ENCODE measurements at places on chromosomes 7 and 10.
A peak's percentile ranks its signal among the peaks of the same experiment; 100 is the strongest.

- DNase-seq = peak; percentile 99
These were observed 87.2 kb upstream of the DUSP5 start for GRCh38 chr10:110410329-110411046.

DNA sequence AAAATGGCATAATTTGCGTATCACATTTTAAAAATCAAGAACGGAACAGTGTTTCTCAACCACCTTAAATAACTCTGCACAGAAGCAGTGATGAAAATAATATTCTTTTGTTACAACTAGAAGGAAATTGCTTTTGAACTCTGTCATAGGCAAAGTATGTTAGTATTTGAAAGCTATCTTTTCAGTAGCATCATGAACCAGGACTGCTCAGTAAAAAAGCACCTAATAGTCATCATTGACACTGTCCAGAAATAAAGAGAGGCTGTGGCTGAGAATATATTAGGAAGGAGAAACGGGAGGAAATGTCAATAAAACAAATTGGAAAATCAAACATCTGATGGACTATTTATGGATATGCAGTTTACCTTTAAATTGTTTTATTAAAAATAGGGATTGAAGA is 237.2 kb upstream of the AKR1E2 start:
- peak; percentile 30 for DNase-seq

GRCh38 chr7:148374396-148375259 is 215.9 kb upstream of the C7orf33 start:
- no peak for DNase-seq

GRCh38 chr10:88039496-88040200 is 176.2 kb downstream of the PTEN start:
- DNase-seq = peak; percentile 76

DNA sequence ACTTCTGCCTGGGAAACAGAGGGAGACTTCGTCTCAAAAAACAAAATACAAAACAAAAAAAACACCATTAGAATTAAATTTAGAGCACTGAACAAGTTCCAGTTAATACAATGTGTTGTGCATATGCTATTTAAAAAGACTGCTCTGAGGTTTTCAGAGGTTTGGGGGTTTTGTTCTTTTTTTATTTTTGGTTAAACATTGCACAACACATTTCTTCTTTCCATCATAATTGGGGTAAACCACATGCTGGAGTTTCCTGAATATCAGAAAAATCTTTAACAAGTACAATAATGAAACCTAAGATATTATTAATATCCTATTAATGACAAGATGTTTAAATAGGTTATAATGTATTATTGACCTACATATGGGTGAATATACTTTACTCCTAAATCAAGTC is 26.3 kb downstream of the IGF2BP3 start:
- no peak for DNase-seq

GRCh38 chr10:62029401-62029800 is 127.9 kb downstream of the ARID5B start:
- no peak for DNase-seq

DNA sequence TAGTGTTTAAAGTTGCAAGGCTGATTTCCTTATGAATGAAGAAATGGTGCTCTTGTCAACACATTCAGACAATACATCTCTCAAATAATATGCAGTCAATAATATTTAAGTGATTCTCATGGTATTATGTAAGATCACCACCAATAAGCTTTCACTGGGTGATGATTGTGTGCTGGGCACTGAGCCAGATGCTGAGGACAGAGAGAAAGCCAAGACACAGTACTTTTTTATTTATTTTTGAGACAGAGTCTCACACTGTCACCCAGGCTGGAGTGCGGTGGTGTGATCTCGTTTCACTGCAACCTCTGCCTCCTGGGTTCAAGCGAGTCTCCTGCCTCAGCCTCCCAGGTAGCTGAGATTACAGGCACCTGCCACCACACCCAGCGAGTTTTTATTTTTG is 130.6 kb upstream of the LSM8 start:
- DNase-seq = no peak

DNA sequence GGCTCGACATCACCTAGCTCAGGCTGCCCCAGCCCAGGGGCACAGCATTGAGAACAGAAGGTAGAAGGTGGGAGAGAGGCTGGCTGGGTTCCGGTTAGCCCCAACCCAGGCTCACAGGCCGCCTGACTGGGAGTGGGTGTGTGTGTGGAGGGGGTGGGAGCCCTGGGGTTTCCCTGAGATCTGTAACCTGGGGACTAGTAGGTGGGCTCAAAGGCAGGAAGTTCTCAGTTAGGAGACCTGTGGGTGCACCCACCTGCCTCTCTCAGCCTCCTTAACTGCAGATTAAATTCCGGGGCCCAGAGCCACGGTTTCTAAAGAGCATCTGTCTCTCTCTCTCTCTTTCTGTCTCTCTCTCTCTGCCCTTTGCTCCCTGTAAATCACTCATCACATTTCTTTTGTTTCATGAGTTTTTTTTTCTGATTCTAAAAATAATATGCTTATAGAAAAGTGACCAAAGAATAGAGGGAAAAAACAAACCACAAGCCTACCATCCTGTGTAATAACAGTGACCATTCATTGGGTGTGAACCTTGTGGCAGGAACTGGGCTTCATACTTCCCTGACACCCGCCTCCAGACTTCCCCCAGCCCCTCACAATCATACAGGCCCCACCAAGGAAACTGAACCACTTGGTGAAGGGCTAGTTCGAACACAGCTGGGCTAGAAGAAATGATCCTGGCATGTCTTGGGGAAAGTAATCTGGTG is 83.4 kb upstream of the SMNDC1 start:
- no peak for DNase-seq

- no peak for DNase-seq
These were observed 169.3 kb downstream of the LCOR start for GRCh38 chr10:97001183-97001991.

GRCh38 chr10:124482236-124482800 is 20.7 kb downstream of the LHPP start:
- no peak for DNase-seq

GRCh38 chr10:1558906-1559305 is 178.4 kb downstream of the ADARB2 start:
- no peak for DNase-seq

DNA sequence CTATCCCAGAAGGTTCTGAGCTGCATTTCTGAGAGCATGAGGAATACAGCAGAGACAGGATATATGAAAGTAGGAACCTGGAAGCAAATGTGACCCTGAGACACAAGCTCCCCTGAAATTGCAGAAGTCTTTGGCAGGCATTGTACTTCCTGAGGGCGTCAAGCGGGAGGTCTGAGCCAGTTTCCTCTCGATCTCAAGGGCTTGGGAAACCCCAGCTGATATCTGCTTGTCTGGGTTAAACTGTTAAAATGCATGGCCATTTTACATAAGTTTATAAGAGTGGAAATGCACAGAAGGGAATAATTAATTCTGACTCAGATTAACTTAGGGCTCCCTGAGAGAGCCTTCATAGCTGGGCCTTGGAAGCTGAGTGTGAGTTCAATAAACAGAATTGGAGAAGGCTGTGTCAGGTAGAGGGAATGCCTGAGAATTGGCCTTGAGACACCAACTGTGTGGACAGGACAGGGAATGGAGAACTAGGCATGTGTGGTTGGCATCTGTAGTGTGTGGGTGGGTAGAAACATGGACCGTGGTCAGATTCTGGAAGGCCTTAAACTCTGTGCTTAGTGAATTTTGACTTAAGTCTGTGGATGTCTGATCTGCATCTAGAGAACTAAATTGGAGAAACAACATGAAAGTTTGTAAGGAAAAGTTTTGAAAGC is 53.3 kb downstream of the WIPF3 start:
- DNase-seq = no peak

- DNase-seq = peak; percentile 100
These were observed 90.9 kb upstream of the SMNDC1 start for GRCh38 chr10:110395350-110396283.

DNA sequence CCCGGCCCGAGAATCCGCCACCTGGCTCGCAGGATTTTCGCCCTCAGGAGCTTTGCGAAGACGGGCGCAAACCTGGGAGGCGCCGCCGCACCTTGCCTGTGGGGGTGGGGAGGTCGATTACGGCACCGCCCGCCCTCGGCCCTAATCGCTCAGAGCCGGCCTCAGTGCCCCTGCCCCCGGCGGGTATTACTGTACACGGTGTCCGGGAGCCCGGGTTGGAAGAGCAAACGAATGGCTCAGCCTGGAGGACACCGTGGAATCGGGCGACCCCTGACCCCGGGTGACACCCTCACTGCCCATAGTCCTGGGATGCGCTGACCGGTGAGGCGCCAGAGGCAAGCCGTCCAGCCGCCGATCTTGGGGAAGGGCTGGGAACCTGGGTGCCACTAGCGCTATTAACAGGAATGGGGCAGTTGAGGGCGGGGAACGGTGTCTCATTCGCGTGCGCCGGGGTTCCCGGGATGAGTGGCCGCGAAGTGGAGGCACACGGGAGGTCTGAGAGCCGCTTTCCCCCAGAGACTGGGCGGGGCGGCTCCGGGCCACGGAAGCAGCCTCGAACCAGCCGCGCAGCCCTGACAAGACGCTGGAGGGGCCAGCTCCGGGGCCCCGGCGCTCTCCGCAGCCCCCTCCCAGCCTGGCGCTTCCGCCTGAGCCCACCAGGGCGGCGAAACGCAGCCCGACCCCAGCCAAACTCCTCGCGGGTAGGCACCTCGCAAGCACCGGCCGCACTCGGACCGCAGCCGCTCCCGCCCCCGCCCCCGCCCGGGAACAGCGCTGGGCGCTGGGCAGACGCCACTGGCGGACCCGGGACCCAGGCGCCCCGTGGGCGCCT is 167.5 kb downstream of the NRF1 start:
- no peak for DNase-seq

GRCh38 chr10:4569151-4569550 is 256.9 kb upstream of the AKR1E2 start:
- no peak for DNase-seq
